ENCODE measurements at places on chromosomes 2 and 18. TPM values are rescaled to one million over a fixed set of nuclear protein-coding genes. Genes with fewer than 3 reads are reported as not detected.

- DNase-seq, result no peak
Measured at GRCh38 chr18:79614211-79614955, 65.2 kb upstream of the CTDP1 start.

- no peak for DNase-seq
Measured at GRCh38 chr2:168749297-168749696, 53.1 kb upstream of the NOSTRIN start.

DNA sequence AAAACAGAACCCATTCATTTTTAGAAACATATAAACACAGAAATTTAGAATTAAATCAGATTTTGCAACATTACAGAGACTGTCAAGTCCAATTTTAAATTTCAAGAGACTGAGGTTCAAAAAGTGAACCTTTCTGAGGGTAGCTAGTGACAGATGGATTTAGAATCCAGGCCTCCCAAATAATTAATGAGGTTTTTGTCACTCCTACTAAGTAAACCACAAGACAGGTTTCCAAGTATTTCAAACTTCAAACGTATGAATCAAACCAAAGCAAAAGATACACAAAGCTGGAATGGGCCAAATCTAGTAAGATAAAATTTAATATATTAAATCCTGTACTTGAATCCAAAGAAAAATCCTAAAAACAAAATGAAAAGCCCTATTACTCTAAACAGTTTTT is 25.3 kb downstream of the PPP4R3B start:
- DNase-seq, result no peak

DNA sequence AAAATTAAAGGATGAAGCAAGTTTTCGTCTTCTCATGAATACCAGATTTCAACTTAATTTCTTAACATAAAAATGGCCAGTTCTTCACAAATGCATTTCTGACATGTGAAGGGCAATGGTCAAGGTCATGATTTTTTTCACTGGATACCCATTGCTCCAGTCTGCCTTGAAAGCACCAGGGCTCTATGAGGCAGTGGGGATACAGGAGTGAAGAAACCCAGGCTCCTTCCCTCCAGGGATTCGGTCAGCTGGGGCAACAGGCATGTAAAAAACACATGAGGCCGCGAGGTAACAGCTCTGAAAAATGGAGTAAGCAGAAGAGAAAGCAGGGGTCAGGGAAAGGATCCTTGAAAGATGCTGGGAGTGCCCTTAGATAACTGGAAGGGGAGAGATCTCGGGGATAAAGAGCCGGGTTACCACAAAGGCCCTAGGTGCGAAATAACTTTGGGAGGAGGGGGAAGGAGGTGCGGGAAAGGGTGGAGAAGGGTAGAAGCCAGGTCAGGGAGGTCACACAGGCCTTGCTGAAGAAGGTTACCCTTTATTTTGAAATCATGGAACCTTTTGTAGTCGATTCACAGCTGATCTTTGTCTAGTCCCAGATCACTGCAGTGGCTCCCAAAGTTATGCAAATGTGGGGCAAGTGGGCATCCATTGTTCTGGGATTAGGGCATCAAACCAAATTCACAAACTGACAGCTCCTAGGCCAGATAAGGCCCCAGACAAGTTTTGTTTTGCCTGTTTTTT is 5.2 kb upstream of the SPRED2 start:
- DNase-seq, result no peak

DNA sequence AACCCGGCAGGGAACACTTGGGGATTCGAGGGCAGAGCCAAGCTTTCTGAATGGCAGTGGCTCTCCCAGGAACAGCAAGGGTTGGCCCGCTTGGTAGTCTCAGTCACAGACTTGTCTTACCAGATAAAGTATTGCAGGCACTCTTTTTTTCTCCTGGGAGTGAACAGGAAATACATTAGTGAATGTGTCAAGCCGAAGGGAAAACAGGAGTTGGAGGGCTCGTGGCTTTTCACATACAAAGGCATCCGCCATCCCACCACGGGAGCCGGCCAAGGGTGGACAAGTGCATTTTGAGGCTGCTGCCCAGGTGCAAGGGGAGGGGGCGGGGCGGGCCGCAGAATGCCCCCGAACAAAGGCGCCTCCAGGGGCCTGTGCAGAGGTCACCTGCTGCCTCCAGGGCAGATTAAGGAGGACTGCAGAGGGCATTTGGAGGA is 163.3 kb upstream of the SIX3 start:
- DNase-seq, result peak; percentile 12

DNA sequence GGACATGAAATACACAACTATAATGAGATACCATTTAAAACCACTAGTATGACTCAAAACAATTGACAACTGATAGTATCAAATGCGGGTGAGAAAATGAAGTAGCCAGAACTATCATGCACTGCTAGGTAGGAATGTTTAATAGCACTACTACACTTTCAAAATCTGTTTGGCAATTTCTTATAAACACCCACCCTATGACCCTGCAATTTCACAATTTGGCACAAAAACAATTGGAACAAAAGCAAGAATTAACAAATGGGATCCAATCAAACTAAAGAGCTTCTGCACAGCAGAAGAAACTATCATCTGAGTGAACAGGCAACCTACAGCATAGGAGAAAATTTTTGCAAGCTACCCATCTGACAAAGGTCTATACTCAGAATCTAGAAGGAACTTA is 431.2 kb upstream of the GYPC start:
- DNase-seq, result peak; percentile 56

DNA sequence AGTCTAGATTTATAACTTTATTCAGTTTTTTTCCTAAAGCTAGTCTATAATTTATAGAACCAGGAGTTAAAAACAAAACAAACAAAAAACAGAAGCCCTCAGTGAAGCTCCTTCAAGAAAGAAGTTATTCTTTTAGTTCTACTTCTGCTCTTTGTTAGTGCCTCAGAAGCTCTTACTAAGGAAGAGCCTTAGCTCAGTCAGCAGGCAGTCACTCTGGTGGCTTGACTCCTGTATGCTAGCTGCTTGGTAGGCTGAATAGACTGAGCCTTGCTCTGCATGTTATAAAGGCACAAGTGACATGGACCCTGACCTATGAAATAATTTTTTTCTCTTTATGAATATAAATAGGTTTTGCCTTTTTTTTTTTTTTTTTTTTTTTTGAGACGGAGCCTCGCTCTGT is 24.8 kb downstream of the NCOA1 start:
- no peak for DNase-seq

DNA sequence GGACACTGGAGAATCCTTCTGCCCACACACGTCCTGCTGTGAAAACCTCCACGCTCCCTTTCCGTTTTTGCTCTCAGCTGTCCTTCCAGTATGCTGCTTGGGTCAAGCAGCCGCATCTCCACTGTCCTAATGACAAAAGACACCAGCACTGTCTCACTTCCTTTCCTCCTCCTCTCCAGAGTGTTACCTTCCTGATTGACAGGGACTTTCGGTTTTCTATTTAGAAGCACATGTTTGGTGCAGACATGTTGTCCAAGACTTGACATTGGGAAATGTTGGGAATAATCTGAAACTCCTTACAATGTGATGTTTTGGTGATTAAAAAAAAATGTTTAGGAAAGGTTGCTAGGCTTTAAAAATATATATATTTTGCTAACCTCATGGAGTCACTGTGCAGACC is 226.6 kb downstream of the FAM210A start:
- DNase-seq, result no peak

GRCh38 chr2:237553948-237554347 is 12.4 kb upstream of the PRLH start:
- peak; percentile 61 for DNase-seq

- DNase-seq, result no peak
Measured at GRCh38 chr2:154452906-154453493, 245.5 kb upstream of the KCNJ3 start.

GRCh38 chr2:54377901-54378493 is 78.1 kb upstream of the SPTBN1 start:
- no peak for DNase-seq

- DNase-seq, result no peak
Measured at GRCh38 chr2:20080428-20080827, 29.0 kb upstream of the LAPTM4A start.

GRCh38 chr2:121455446-121455845 is 75.2 kb upstream of the RNU4ATAC start:
- no peak for DNase-seq

DNA sequence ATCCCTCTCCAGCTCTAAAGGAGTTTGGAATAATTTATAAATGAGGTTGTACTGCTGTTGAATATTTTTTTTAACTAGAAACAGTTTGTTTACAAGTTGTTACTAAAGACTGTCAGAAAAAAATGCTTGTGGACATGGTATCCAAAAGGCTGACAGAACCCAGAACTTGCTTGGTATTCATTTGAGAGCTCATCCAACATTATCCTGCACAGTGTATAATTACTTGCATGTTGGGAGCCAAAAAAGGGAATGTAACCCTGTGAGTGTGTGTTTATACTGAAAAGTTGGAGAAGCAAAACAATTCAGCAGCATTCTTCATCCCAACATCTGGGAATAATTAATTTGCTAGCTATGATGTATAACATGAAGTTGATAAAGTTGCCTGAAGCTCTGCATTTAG is 42.1 kb upstream of the EHBP1 start:
- DNase-seq, result peak; percentile 97

DNA sequence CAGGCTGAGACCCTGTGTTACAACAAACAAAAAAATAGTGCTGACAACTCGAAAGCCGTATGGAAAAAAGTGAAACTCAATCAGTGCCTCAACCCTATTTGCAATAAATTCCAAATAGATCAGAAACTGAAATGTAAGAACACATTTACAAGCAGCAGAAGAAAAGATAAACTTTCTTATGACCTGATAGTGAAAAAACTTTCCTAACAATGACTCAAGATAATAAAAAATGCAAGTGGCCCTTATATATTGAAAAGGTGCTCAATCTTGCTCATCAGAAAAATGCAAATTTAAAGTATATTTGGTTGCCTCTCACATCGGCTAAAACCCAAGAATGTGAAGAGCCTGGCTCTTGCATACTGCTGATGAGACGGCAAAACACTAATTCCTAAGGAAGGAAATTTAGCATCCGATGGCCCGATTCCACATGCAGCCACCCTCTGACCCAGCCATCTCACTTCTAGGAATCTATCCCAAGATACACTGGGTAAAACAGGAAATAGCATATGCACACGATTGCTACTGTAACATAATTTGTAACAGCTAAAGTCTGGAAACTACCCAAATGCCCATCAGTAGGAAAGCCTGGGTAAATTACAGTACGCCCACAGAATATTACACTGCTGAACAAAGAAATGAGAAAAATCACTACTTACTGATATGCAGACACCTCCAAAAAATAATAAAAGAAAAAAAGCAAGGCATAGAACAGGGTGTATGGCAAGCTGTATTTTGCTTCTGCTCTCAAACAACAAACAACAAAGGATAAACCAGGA is 56.8 kb downstream of the HDLBP start:
- no peak for DNase-seq

- DNase-seq, result no peak
Measured at GRCh38 chr2:162114271-162114670, 37.8 kb downstream of the GCG start.

SDC1 gene
- polyA plus RNA-seq, result 45.5 TPM

AQP12B gene
- polyA plus RNA-seq, result not detected

THAP4 gene
- polyA plus RNA-seq, result 19.3 TPM

CDH20 gene
- 0.12 TPM for polyA plus RNA-seq

UGT1A8 gene
- not detected for polyA plus RNA-seq

BMP10 gene
- not detected for polyA plus RNA-seq

CROCC2 gene
- 0.12 TPM for polyA plus RNA-seq

CD8A gene
- polyA plus RNA-seq, result not detected

CPLX4 gene
- not detected for polyA plus RNA-seq

Data from fibroblast of lung (primary cell).